ENCODE measurements at places on chromosomes 16 and 17.

DNA sequence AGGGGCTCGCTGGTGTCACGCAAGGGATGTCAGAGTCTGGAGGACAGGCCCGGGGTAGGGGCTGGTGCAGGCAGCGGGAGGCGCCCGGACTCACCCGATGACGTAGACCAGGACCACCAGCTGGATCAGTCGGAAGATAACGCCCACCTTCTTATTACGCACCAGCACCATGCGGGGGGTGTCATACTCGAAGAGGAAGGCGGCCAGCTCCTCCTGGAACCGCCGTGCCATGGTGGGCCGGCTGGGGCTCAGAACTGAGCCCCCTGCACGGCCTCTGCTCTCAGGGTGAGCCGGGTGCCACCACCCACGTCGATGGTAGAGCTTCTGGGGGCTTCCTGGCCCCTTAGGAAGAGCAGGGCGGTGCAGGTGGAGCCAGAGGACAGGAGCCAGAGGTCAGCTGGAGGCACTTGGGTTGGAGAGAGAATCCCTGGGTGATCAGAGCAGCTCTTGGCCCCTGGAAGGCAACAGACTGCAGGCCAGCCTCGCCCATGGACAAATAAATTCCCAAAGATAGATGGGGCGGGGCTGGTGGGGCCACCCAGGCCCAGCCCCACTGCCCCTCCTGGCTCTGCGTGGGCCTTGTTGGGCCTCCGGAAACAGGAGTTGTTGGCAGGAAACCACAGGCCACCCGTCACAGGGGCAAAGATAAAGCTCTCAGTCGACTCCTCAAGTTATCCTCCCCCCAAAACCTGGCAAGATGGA lies at the start of gene P2RX1:
TSS of gene P2RX1 (minus strand) at position 471 of the 702 bp plus-strand sequence. CDS start at position 231, 240 bp downstream.
- DNase-seq = peak; percentile 18

DNA sequence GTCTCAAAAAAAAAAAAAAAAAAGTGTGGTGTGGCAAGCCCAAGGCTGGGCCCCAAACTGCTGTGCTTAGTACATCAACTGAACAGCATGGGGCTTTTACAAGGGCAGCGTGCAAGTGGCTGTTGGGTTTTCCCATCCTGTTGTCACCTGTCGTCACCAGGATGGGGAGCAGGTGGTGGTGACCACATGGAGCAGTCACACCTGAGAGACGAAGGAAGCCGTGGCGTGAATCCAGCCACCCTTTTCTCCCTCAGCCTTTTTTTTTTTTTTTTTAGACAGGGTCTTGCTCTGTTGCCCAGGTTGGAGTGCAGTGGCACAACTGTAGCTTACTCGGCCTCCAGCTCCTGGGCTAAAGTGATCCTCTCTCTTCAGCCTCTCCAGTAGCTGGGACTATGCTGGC lies 4.1 kb upstream of the MRPL58 start:
- no peak for DNase-seq

DNA sequence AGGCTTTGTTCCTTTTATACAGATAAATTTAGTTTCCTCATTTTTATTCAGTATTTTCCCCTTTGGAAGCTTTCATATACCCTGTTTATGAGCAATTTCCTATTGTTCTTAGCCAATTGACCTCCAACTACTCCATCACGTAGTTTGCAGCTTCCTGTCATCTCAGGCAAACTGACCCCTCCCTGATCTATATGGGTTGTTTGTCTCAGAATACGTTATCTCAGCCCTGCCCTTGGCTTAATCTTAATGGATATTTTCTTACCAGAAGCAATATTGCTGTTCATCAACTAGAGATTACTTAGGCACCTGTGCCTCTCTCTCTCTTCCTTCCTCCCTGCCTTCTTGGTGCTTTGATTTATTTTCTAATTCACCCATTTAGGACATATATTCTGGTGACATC lies 81.2 kb downstream of the ZNF18 start:
- DNase-seq = no peak

DNA sequence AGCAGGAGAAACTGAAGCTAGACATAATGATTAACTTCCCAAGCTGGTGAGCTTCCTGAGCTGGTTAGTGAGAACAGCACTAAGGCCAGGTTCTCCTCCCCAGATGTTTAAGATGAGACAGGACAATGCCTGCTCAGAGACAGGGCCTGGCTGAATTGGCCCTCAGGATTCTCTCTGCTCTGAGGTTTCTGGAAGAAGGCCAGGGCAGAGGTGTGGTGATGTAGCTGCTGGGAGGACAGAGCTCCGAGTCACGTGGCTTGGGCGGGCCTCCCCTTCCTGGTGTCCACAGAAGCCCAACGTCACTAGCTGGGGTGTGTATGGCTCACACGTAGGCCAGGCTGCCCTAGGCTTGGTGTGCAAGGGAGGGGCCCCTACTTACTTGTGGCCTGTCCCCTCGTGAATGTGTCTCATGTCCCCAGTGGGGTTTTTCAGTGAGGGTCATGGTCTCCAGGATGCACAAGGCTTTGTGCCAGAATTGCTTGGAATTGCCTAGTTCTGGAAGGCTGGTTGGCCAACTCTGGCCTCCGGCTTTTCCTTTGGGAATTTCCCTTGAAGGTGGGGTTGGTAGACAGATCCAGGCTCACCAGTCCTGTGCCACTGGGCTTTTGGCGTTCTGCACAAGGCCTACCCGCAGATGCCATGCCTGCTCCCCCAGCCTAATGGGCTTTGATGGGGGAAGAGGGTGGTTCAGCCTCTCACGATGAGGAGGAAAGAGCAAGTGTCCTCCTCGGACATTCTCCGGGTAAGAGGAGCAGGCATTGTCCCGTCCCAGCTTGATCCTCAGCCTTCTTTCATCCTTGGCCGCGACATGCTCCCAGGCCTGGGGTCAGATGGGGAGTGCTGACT lies 3.4 kb downstream of the NOD2 start:
- peak; percentile 61 for DNase-seq

DNA sequence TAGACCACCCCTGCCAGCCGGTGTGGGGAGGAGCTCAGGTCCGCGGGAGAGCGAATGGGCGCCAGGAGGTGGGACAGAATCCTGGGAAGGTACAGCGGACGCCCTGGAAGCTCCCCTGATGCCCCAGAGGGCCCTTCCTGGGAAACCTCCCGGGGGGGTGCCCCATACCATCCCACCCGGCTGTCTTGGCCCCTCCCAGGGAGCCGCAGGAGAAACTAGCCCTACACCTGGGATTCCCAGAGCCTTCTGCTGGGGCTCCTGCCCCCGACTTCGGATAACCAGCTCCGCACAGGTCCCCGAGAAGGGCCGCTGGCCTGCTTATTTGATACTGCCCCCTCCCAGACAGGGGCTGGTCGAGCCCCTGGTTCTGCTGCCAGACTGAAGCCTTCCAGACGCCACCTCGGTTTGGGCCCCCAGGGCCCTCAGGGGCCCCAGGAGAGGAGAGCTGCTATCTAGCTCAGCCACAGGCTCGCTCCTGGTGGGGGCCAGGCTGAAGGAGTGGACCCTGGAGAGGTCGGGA lies 3.0 kb upstream of the CBX4 start:
- DNase-seq = no peak

GRCh38 chr17:5003214-5003867 lies 5.6 kb downstream of the KIF1C start:
- DNase-seq = no peak

Data from activated naive CD4-positive, alpha-beta T cell treated with Interleukin-2 at 50 U/mL for 16 hours (primary cell).